ENCODE measurements at places on chromosomes 6 and 20.

DNA sequence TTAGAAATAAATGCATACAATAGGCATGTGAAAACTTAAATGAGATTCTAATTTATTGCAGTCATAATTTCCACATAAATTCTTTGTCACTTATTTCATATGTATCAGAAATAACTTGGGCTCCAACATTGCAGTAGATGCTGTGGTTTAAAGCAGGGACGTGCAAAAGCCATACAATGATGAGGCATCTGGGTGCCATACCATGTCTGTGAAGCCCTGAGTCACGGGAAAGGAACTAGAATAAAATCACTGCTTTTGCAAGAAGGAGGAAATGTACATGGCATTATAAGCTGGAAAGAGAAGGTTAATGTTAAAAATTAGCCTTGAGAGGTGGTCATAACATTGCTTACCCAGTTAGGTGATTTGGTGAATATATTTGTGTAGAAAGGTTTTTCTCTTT, 180.4 kb downstream of the SASH1 start:
- DNase-seq: no peak

GRCh38 chr20:38043512-38044300, 10.2 kb downstream of the RPRD1B start:
- peak; percentile 73 for DNase-seq

- DNase-seq: no peak
Observed at GRCh38 chr20:32480371-32481241, 104.5 kb downstream of the NOL4L start.

DNA sequence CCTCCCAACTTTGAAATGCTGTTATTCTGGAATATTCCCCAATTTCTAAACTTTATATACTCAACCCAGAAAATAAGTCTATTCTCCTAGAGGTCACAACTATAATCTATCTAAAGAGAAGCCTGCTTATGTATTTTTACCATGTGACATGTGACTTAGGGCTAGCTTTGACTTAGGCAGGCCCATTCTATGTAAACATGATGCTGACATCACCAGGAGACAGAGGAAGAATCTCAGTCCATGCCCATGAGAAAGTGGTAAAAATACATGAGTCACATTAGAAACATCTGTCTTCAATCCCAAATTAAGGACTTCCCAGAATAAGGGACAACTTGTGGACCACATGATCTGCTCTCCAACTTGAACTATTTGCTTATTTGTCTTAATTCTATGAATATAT, 113.6 kb upstream of the ID4 start:
- no peak for DNase-seq

- DNase-seq: no peak
Observed at GRCh38 chr6:2197177-2197671, 48.2 kb downstream of the GMDS start.

- no peak for DNase-seq
Observed at GRCh38 chr20:57791966-57792365, 82.2 kb upstream of the PMEPA1 start.

- DNase-seq: no peak
Observed at GRCh38 chr6:75504465-75505222, 11.0 kb upstream of the FILIP1 start.

- DNase-seq: no peak
Observed at GRCh38 chr6:113873043-113873667, 16.0 kb downstream of the MARCKS start.

GRCh38 chr6:168021581-168021980, 24.1 kb downstream of the KIF25 start:
- no peak for DNase-seq

GRCh38 chr6:154352898-154353585, 3.6 kb downstream of the IPCEF1 start:
- DNase-seq: no peak

GRCh38 chr20:52812231-52812847, 159.8 kb upstream of the TSHZ2 start:
- DNase-seq: no peak

DNA sequence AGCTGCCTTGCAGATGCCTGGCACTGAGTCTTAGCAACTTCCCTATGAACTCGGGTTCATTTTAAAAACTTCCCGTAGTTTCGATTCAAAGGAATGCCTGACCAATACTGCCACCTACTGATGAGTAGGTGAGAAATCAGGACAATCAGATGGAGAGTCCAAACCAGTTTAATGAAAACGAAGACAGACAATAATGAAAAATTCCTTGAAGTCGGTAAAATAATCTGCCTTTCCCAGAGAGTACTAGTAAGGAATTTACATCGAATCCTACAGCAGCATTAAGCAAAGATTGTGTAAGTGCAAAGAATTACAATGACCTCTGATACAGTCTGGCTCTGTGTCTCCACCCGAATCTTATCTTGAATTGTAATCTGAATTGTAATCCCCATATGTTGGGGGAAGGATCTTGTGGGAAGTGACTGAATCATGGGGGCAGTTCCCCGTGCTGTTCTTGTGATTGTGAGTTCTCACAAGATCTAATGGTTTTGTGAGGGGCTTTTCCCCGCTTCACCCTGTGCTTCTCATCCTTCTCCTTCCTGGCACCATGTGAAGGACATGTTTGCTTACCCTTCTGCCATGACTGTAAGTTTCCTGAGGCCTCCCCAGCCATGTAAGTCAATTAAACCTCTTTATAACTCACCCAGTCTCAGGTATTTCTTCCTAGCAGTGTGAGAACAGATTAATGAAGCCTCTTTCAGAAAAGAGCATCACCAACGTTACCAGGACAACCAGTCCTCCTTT, 134.4 kb downstream of the ARHGAP18 start:
- DNase-seq: peak; percentile 35

GRCh38 chr6:144655376-144655775, 370.2 kb downstream of the UTRN start:
- DNase-seq: no peak

GRCh38 chr6:21507811-21508210, 85.7 kb upstream of the SOX4 start:
- DNase-seq: no peak

GRCh38 chr20:13718171-13718570, 66.5 kb downstream of the ESF1 start:
- DNase-seq: no peak

GRCh38 chr6:163563318-163563717, 148.8 kb downstream of the QKI start:
- no peak for DNase-seq

GRCh38 chr6:26029857-26030653, 57.2 kb upstream of the HFE start:
- DNase-seq: no peak

GRCh38 chr6:85944776-85945175, 302.1 kb upstream of the SYNCRIP start:
- DNase-seq: no peak

DNA sequence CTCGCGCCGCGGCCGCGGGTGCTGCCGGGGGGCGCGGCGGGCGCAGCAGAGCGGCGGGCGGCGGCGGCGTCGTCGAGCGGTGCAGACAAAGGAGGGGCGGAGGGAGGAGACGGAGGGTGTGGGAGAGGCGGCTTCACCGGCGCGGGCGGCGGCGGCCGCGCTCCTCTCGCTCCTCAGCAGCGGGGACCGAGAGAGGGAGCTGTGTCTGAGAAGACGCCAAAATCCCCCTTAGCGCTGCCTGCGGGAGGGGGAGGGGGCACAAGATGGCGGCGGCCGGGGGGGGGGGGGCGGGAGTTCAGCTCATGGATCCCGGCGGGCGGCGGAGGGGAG, 296 bp downstream of the ADNP start:
- no peak for DNase-seq

DNA sequence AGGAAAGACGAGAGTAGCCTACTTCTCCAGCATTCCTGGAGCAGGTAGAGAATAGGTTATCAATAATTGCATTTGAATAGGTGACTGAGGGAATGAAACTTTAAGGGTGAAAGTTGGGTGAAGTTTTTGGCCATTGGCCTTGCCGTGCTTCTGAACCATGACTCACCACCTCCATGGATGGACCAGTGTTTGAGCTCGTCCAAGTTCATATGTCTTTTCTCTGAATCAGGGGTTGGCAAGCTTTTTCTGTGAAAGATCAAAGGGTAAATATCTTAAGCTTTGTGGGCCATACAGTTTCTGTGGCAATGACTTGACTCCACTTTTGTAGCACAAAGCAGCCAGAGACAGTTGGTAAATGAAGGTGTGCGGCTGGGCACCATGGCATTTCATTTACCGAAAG, 31.8 kb downstream of the SNRNP48 start:
- DNase-seq: no peak

- DNase-seq: no peak
Observed at GRCh38 chr20:17558154-17558940, 11.5 kb upstream of the DSTN start.

DNA sequence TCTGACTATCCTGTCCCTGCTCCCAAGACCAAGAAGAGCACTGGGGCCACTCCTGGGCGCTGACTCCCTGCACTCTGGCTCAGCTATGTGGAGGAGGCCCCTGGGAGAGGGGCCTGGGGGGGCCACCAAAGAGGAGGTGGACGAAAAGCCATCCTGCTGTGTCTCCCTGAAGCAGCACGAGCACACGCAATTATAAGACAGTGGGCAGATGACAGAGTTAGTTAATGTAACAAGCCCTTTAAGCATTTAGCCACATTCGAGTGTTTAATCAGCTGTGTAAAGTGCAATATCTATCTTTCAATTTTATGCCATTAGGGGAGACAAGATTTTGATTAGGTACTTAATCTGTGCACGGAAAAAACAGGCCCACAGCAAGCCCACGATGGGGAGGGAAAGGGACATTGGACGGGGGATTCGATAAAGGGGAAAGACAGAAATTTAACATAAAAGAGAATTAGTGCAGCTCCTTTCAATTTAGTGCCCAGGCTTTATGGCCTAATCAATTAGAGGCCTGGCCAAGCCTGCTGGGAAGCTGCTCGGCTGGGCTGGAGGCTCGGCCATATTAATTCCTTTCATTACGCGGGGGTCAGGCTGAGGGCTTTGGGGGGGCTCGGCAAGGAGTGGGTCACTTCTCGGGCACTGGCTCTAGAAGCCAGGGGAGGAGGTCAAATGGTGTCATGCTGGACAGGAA, 286.2 kb downstream of the DHX35 start:
- no peak for DNase-seq

DNA sequence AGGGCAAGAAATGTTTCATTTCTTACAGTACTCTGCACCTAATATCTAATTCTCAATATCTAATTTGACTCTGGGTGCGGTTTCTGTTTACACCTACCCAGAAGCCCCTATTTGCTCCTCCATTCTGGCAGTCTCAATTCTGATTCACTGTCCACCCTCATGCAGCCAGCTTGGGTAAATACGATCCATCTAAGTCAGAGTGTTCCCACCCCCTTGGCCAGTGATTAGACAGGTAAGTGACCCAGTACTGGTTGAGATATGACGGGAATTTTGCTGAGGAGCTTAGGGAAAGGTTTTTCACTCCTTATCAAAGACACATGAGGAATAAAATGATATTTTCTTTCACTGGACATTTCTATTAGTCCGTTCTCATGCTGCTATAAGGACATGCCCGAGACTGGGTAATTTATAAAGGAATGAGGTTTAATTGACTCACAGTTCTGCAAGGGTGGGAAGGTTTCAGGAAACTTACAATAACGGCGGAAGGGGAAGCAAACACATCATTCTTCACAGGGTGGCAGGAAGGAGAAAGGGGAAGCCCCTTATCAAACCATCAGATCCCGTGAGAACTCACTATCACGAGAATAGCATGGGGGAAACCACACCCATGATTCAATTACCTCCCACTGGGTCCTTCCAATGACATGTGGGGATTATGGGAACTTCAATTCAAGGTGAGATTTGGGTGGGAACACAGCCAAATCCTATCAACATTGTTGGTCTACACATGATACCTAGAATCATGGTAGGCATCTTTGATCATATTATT, 29.4 kb downstream of the GLO1 start:
- DNase-seq: no peak

DNA sequence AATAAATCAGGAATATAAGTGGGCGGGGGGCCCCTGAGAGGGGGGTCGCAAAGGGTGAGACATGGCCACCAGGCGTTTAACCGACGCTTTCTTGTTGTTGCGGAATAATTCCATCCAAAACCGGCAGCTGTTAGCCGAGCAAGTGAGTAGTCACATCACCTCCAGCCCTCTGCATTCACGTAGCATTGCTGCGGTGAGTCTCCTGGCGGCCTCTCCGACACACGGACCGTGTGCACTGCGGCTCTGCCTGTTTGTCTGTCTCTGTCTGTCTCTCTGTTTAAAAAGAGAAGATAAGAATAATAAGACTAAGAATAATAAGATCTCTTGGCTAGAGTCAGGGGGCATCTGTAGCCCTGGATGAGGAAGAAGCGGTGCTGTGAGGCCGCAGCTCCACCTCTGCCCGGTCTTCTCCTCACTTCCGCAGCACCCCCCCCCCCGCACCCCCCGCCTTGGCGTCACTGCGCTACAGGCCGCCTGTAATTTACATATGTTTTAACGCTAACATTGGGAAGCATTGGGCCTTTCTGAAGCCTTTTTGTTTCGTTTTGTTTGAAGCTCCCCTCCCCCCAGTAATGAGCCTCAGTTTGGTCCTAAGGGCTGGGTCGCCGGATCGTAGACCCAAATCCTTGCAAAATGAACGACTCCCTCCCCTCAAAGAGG, 993 bp downstream of the STX16 start:
- no peak for DNase-seq

- no peak for DNase-seq
Observed at GRCh38 chr6:124742971-124743370, 219.3 kb upstream of the RNF217 start.

GRCh38 chr6:21808551-21809242, 215.1 kb downstream of the SOX4 start:
- no peak for DNase-seq

DNA sequence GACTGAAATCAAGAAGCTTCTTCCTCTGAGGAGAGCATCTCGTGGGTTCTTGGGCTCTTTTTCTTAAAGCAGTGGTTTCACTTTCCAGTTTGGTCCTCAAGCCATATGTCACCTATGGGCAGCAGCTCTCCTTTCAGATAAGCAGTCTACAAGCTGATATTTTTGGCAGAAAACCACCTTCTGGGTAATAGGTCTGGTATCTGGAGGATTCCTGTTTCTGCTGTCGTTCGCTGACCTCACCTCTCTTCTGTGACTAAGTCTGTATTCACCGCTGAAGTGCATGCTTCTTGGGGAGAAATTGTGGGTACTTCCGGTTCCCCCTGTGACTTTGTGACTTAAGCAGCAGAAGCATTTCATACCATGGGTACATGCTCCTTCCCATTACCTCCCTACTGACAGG, 193.6 kb downstream of the EDN1 start:
- peak; percentile 95 for DNase-seq

DNA sequence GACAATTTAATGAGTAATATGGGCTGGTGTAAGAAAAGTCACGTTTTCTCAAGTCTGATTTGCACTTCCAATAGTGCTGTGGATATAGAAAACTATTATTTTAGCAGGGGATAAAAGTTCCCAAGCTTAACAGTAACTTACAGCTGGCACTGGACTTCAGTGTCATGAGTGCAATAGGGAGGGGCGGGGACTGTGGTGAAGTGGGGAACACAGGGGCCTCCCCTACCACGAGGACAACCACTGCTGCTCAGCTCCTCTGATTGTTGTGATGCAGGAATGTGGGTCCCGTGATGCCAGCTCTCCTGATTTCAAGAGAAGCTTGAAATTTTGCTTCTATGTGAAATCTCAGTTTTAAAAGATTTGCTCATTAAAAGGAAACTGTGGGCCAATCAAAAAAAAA, 24.0 kb downstream of the SLC13A3 start:
- no peak for DNase-seq

GRCh38 chr6:91213229-91213901, 626.5 kb upstream of the MAP3K7 start:
- no peak for DNase-seq

- DNase-seq: no peak
Observed at GRCh38 chr20:21133917-21134622, 8.2 kb downstream of the KIZ start.

Data from kidney epithelial cell (primary cell).